H9 (cell line): ENCODE measurements at places on chromosomes 12 and 14.

DNA sequence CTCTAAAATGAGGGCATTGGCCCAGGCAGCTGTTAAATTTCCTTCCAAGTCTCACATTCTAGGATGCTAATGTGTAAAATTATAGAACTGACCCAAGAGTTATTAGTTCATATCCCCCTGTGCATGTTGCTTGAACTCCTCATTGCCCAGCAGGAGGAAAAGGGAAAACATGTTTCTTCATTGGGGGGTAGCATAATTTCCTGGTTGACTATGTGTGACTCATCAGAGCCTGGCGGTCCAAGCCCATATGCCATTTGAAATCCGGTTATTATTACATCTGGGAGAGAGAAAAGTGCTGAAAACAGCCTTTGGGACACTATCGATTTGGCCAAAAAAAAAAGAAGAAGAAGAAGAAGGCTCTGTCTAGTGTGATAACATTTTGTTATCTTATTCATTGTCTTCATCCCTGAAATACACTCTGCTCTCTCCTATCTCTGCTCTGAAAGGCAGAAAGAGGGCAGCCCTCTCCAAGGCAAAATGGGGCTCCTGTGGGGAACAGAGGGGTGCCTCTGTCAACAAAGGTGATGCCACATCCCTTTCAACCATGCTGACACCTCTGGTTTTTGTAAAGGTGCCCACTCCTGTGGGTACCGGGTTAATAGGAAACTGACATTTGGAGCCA lies 114.2 kb downstream of the DAD1 start:
- DNase-seq = no peak
- peaks cover 5% of the 10 kb centered on the region for H3K4me1 ChIP-seq
- H3K4me3 ChIP-seq = no peak overlapping the region
- H3K27me3 ChIP-seq = no peaks in the 10 kb centered on the region
- H3K27ac ChIP-seq = no peak overlapping the region

GRCh38 chr12:97899956-97900355 lies 437.4 kb downstream of the RMST start:
- no peak for DNase-seq
- no peaks in the 10 kb centered on the region for H3K36me3 ChIP-seq
- H3K4me1 ChIP-seq = no peaks in the 10 kb centered on the region
- no peak overlapping the region for H3K4me3 ChIP-seq
- H3K27me3 ChIP-seq = no peaks in the 10 kb centered on the region
- H3K27ac ChIP-seq = no peak overlapping the region

- H3K4me1 ChIP-seq = no peaks in the 10 kb centered on the region
- H3K27me3 ChIP-seq = no peaks in the 10 kb centered on the region
Observed at GRCh38 chr12:54749191-54749818, 101.1 kb upstream of the DCD start.

GRCh38 chr14:49865431-49865859 lies 12.9 kb upstream of the NEMF start:
- H3K36me3 ChIP-seq = no peaks in the 10 kb centered on the region
- DNase-seq = peak; percentile 75
- no peaks in the 10 kb centered on the region; the same call in 1 of the 2 replicates for H3K4me1 ChIP-seq
- H3K27me3 ChIP-seq = no peaks in the 10 kb centered on the region
- H3K27ac ChIP-seq = no peak overlapping the region
- H3K4me3 ChIP-seq = no peak overlapping the region

DNA sequence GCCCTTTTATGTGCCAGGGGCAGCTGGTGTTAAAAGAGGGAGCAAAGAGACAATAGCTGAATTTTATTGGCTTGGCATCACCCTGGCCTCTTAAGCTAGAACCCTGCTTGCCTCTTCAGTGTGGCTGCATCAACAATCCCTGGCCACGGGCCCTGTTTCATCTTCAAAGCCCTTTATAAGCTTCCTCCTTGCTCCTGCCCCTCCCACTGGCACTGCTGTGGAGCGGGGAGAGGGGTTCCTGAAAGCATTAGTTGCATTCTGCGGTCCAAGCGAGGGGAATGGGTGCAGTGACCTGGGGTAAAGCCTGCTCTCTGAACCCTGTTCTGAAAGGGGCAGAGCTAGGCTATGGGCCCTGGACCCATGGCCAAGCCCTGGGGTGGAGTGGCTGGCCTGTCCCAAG lies 220 bp upstream of the KRT83 start:
- no peak overlapping the region for H3K4me3 ChIP-seq
- H3K27me3 ChIP-seq = no peaks in the 10 kb centered on the region
- H3K4me1 ChIP-seq = no peaks in the 10 kb centered on the region
- no peak for DNase-seq

GRCh38 chr12:90888316-90888715 lies 66.7 kb downstream of the CCER1 start:
- DNase-seq = no peak
- H3K4me3 ChIP-seq = no peak overlapping the region
- no peaks in the 10 kb centered on the region for H3K36me3 ChIP-seq
- no peaks in the 10 kb centered on the region for H3K4me1 ChIP-seq
- H3K27me3 ChIP-seq = no peaks in the 10 kb centered on the region
- no peak overlapping the region for H3K27ac ChIP-seq

GRCh38 chr12:4115570-4115969 lies 158.0 kb upstream of the CCND2 start:
- peak; percentile 80 for DNase-seq
- H3K27ac ChIP-seq = no peak overlapping the region
- no peaks in the 10 kb centered on the region for H3K36me3 ChIP-seq

GRCh38 chr12:108995370-108995992 lies 25.4 kb downstream of the SVOP start:
- H3K27ac ChIP-seq = no peak overlapping the region
- no peaks in the 10 kb centered on the region for H3K4me1 ChIP-seq
- H3K4me3 ChIP-seq = no peak overlapping the region
- H3K27me3 ChIP-seq = no peaks in the 10 kb centered on the region

DNA sequence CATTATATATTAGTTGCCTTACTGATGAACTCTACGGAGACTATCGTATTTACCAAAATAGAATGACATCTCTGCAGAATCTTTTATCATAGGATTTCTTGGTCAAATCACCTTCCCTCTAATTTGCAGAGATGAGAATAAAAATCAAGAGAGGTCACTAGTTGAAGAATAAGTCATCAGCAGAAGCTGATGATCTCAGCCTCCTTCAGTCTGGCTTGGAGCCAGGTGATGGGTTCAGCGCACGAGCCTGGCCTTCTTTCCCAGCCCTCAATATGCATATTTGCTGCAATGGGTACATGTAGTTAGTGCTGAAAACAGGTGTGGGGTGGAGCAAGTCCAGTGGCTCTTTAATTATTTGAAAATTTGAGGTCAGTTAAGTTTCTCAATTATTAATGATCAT lies 19.2 kb upstream of the EMP1 start:
- H3K27me3 ChIP-seq = no peaks in the 10 kb centered on the region
- peaks cover 20% of the 10 kb centered on the region; the same call in 1 of the 2 replicates for H3K4me1 ChIP-seq
- no peak overlapping the region for H3K4me3 ChIP-seq

GRCh38 chr14:71245659-71246361 lies 338.6 kb downstream of the PCNX1 start:
- no peak overlapping the region for H3K27ac ChIP-seq
- no peak for DNase-seq
- no peaks in the 10 kb centered on the region; the same call in 2 of the 3 replicates for H3K36me3 ChIP-seq
- no peak overlapping the region for H3K4me3 ChIP-seq
- H3K4me1 ChIP-seq = no peaks in the 10 kb centered on the region

GRCh38 chr12:26204612-26205289 lies 9.4 kb downstream of the SSPN start:
- H3K27me3 ChIP-seq = no peaks in the 10 kb centered on the region
- no peak overlapping the region for H3K27ac ChIP-seq
- DNase-seq = no peak
- no peaks in the 10 kb centered on the region for H3K36me3 ChIP-seq

- peak overlapping the region; percentile 94 for H3K4me3 ChIP-seq
- no peaks in the 10 kb centered on the region for H3K27me3 ChIP-seq
- no peak overlapping the region for H3K27ac ChIP-seq
- H3K4me1 ChIP-seq = no peaks in the 10 kb centered on the region
Observed at GRCh38 chr12:107759410-107759809, 1.5 kb downstream of the PRDM4 start.

DNA sequence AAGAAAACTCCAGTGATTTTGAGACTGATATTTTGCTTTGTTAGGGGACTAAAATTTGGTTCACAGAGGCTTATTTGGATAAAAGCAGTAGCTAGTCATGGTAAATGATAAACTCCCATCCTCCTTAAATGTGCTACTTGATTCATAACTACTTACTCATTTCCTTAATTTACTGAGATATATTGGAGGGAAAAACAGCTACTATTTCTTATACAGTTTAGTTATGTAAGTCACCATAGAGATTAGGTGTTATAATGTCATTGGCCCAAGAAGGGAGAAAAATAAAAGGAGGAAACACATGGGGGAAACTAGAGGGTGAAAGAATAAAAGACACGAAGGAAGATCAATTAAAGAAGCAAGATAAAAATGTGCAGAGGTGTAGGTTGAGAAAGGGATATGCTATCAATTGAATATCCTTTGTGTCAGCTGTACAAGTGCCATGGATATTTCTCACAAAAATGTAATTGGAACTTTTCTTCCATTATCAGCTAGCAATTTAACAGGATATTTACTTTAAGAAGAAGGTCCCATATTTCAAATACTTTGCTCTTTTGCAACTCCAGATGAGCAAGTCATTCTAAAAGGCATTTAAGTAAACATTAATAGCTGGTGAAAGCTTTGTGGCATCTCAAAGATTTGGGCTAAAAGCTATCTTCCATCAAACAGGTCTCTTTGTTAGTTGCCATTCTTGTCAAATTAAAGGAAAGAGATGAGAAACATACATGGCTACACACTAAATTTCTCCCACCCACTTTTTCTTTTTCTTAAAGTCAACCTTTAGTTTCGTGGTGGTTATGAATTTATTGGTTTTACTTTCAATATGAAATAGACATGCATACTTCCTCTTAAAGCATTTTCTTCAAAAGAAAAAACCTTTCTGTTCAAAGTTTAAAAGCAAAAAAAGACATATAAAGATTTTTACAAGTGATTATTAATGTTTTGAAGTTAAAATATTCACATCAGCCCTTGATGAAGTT lies 439.5 kb downstream of the CCER1 start:
- no peak overlapping the region for H3K4me3 ChIP-seq
- no peaks in the 10 kb centered on the region for H3K27me3 ChIP-seq
- no peak for DNase-seq
- no peak overlapping the region for H3K27ac ChIP-seq
- peaks cover 6% of the 10 kb centered on the region; the same call in 1 of the 2 replicates for H3K4me1 ChIP-seq

- H3K36me3 ChIP-seq = peaks cover 5% of the 10 kb centered on the region; the same call in 2 of the 3 replicates
- no peaks in the 10 kb centered on the region for H3K27me3 ChIP-seq
- DNase-seq = no peak
Observed at GRCh38 chr12:105231396-105231795, 4.6 kb downstream of the APPL2 start.

DNA sequence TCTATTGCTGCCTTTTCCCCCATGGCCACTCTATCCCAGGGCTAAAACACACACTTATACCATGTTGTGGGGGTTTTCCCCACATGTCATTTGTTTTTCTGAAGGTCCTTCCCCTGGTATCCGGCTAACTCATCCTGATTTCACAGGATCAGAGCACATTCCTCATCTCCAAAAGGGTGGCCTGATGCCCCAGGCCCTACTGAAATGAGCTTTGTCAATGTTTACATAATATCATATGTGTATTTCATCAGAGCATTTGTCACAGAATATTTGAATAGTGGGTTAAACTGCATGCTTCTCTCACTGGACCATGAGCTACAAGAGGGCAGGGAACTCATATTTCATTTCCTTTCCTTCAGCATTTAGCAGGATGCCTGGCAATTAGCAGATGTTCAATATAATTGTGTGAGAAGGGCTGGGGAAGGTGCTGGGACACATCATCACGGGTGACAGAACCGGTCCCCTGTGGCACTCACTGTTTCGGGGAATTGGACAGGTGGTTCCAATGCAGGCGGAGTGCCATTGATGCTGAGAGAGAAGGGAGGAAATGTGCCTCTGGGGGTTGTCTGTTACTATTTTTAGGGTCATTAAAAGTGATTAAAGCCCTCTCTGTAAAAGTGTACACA lies 26.8 kb downstream of the EMP1 start:
- no peak for DNase-seq
- H3K4me1 ChIP-seq = no peaks in the 10 kb centered on the region
- H3K27me3 ChIP-seq = no peaks in the 10 kb centered on the region
- H3K27ac ChIP-seq = no peak overlapping the region
- peaks cover under 1% of the 10 kb centered on the region; the same call in 2 of the 3 replicates for H3K36me3 ChIP-seq
